ENCODE measurements at places on chromosomes 7 and 10.

DNA sequence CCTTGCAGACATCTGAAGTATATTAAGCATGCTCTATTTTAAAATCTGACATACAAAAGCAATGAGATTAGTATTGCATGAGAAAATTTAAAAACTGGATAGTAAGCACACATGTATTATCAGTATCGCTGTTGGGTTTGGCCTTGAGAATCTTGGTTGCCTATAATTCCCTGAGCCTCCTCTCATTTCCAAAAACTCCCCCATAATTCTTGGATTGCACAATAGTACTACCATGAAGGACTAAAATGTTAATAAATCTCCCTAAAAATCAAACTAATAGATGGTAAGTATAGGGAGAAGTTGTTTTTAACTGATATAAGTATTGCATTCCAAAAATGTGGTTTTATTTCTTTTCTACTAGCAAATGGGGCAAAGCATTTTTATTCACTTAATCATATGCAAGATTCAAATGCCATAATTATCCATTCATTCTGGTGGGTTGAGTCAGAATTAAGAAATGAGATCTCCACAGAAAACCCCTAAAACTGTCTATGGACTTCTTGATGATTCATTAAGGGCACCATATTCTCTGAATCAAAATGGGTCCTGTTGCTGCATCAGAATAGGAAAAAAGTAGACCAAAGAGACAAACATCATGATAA is 10.3 kb upstream of the VIM start:
- DNase-seq, result no peak

- DNase-seq, result no peak
These were observed 292.8 kb downstream of the ANKRD7 start for GRCh38 chr7:118517275-118517674.

DNA sequence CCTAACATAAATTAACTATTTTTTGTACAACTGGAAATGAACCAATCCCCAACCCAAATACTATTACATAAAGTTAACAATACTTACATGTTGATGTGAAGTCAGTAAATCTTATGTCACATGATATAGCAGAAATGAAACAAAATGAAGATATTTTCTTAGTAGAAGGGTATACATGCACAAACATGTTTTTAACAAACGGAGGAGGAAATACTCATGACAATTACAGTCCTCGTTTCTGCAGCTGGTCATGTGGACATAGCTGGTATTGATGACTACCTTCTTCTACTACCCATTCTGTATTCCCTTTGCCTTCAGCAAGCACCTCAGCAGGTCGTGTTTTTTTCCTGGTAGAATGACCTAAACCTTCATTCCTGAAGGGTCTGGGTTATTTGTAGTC is 252.3 kb downstream of the HTR7 start:
- DNase-seq, result no peak

DNA sequence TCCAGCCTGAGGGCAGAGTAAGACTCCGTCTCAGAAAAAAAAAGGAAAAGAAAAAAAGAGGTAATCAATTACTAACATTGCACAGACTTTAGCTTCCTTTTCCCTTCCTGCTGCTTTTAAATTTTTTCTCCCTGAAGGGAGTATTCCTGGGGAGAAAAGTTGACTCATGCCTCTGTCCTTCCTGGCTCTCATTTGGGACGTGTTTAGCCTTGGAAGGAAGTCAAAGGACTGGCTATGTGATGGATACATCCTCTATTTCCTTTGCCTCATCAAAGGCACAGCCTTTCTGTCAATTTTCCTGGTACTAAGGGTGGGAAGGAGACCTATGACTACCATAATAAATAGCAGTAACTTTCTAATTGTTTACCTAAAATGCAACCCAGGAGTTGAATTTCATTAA is 77.6 kb downstream of the ITGA8 start:
- DNase-seq, result no peak

- DNase-seq, result no peak
These were observed 3.7 kb downstream of the IKZF1 start for GRCh38 chr7:50308203-50308531.
